RCC 7860 (cell line): ENCODE measurements at places on chromosomes 16 and 17.

DNA sequence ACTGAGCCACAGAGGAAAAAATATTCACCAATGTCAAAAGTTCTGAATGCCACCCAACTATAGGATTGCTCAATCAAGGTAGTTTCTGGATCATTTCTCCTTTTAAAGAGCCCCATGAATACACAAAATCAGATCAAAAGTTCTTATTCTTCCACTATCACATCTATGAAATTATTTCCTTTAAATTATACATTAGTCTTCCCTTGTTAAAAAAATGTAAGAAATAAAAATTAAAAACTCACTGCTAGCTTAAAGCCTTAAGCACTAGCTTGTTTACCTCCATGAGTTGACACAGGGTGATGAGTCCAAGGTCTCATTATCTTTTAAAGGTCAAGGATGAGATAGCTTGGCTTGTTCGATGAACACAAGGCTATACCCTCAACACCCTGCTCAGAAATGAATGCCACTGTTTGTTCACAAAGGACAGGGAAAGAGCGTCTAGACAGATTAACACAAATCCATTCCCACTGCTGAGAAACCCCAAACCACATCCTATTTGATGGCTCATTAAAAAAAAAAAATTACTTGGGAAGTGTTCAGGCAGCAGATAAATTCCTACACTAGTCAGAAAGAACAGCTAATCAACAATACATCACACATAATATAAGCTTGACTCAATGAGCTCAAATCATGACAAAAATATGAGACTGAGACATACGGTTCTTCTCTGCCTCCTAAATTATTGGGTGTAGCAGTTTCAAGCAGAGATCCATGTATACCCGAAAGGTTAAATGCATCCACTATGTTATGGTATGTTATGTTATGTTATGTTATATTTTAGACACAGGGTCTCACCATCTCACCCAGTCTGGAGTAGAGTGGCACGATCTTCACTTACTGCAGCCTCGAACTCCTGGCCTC lies 118.9 kb downstream of the PARN start:
- DNase-seq, result peak; percentile 90

- DNase-seq, result no peak
Observed at GRCh38 chr16:82504836-82505235, 121.9 kb upstream of the CDH13 start.

- no peak for DNase-seq
Observed at GRCh38 chr16:3076577-3076976, 11.1 kb downstream of the IL32 start.

DNA sequence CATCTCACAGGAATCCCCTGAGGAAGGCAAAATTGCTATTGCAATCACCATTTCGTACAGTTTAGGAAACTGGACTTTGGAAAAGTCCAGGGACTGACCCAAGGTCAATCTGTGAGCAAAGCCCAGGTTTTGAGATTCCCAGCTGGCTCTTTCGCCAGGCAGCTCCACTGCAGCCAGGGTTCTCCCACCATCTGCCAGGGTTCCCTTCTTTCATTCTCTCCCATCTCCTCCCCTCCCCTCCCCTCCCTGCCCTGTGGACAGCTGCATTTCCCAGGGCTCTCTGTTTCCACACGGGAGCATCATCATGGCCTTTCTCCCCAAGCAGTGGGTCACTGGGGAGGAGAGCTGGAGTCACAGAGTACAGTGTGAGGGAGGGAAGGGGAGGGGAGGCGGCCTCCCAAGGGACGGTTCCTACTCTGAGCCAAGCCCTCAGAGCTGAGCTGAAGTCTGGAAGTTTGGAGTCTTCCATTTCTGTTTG lies 11.9 kb upstream of the GSDMA start:
- no peak for DNase-seq

DNA sequence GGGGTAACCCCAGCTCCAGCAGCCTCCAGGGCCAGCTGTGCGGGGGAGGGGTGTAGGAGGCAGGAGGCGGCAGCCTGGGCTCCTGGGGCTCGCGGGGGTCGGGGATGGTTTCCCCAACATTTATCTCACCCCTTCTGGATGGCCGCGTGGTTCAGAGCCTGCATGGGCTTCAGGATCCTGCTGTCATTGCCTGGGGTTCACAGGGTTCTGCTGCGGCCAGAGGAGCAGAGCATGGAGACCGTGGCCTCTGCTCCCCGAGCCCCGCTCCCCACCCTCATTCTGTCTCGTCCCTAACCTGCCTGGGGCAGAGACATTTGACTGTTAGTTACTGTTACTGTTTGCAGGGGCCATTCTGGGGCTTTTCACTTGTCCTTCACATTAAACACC lies 4.9 kb downstream of the MYADML2 start:
- no peak for DNase-seq

DNA sequence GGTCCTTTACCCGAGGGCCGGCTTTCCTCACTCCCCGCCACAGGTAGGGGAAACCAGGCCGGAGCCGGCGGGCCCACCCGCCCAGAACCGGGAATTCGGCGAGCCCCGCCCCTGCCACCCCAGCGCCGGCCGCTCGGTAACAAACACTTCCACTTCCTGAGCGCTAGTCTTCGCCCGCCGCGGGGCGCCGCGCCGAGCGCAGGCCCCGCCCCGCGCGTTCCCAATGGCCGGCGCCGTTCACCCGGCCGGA lies 224 bp upstream of the NHERF1 start:
- no peak for DNase-seq

DNA sequence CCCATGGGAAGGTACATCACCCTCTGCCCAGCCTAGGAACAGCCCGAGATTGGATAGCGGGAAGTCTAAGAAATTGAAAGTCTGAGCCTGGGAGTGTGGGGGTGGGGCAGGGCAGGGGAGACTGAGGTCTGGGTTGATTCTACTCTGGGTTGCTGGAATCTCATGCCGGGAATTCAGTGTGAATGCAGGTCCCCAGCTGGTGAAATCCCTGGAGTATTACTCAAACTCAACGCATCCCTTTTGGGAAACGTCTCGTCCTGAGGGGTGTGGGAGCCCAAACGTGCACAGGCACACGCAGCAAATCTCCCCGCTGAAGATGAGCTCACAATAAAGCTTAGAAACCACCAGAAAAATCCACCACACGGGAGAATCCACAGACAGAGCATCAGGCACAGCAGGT lies 55.4 kb downstream of the SOCS1 start:
- no peak for DNase-seq

DNA sequence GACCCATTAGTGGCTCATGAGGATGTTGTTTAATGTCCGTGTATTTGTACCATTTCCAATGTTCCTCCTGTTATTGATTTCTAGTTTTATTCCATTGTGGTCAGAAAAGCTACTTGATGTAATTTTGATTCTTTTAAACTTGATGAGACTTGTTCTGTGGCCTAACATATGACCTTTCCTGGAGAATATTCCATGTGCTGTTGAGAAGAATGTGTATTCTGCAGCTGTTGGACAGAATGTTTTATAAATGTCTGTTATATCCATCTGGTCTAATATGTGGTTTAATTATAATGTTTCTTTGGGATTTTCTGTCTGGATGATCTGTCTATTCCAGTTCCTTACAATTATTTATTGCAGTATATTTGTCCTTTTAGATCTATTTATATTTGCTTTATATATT lies 2.9 kb upstream of the ABCA10 start:
- DNase-seq, result no peak

DNA sequence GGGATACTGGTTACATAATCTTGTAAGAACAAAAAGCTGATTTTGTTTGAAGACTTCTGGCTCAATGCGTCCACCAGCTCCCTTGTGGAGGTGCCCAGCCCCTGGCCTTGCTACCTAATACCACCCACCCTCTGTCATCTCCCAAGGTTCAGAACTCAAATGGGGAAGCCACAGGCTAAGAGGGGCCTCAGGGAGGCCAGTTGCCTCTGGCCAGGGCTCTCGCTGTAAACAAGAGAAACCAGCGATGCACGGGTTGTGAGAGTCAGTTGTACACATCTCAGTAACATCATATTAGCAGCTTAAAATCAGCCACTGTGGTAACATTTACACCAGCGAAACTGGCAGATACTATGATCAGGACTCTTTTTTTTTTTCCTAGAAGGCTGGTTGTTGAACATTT lies 6.0 kb downstream of the TEKT5 start:
- DNase-seq, result no peak

DNA sequence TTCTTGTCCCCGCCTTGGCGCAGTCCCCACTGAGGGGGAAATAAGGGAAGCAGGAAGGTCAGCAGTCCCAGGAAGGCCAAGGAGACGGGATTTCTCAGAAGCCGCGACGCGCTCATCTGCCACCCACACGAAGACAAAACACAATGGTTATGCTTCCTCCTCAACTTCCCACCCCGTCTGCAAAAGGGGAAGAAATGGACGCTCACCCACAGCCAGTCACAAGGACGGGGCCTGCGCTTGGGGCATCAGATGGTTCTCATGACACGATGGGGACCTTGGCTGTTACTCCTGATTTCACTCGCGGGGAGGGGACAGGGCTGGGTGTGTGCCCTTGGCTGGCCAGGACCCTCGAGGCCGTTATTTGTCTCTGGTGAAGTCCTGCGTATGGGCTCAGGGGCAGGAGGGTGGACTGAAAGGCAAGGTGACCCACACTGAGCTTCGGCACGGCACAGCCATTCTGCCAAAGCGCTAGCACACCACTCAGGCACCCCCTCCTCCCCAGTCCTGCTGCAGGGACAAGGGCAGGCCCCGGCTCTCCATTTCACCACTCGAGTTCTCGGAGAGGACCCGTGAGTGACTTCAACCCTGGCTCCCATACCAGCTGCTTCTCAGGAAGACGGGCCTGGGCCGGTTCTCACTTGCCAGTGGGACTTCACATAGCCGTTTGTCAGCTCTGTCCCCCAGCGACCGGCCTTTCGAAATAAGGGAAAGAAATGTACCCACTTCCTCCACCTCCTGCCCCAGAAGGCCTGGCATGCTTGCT lies 84.5 kb downstream of the ABR start:
- no peak for DNase-seq

DNA sequence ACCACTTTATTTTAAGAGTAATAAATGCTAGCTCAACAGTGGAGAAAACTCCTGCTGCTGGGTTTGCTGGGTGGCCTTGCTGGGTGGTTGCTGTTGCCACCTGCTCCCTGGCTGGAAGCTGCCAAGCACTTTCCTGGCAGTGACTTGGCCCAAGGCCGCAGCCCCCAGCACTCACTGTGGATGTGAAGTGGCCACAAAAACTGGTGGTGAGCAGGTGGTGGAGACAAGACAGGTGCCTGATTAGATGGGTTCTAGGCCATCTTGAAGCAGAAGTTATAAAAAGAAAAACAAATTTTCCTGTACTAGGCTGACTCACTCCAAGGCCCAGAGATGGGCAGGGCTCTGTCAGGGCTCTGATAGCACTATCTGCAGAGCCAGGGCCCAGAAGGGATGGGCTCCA lies 224.7 kb upstream of the NLRP1 start:
- no peak for DNase-seq

GRCh38 chr16:87550495-87550961 lies 51.8 kb upstream of the JPH3 start:
- no peak for DNase-seq

GRCh38 chr16:52434224-52434623 lies 112.7 kb downstream of the TOX3 start:
- no peak for DNase-seq

GRCh38 chr17:3547628-3548027 lies 10.0 kb downstream of the TRPV3 start:
- DNase-seq, result no peak

DNA sequence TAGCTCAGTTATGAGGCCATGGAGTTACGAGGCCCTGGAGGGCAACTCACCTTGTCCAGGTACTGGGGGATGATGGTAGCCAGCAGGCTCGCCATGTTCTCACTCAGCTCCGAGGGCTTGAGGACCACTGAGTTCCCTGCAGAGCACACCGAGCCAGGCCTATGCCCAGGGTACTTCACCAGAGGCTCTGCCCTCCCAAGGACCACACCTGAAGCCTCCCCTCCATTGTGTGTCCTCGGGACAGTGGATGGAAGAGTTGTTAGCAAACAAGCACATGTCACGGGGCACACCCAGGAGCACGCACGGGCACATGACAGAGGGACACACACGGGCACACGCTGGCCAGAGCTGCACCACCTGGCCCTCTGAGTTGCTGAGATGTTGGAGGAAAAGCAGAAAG lies 5.6 kb downstream of the ALDH3A1 start:
- DNase-seq, result no peak

GRCh38 chr17:73513426-73513825 lies 130.8 kb downstream of the SDK2 start:
- no peak for DNase-seq

DNA sequence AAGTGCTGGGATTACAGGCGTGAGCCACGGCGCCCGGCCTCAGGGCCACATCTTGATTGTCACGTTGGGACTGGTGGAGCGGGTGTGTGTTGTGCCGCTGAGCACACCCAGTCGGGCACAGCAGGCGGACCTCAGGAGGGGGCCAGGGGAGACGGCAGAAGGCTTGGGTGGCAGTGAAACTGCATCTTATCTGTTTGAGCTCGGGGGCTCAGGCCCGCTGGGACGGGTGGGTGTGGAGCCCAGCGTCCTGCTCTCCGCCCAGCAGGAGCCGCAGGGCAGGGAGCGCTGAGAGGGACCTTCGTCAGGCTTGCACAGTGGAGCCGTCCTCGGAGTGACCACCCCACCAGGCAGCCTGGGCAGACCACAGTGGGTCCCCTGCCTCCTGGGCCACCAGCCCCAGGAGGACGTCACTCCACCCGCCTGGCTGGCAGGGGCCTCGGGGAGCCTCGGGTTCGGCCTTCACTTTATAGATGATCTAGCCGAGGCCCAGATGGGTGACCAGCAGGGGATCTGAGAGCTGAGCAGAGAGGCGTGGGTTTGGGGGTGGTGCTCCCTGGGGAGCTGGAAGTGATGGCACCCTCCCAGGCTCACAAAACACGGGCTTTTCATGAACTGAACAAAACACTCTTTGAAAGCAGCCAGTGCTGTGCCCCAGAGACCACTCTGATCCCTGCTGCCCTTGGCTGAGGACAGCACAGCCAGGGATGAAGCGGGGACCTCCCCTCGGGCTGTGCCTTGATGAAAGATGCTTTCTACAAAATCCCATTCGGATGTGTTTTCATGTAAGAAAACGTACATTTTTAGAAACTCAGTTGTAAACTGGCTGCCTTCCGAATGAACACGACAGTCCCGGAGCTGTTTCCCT lies 181.1 kb downstream of the SEC14L1 start:
- DNase-seq, result no peak

- no peak for DNase-seq
Observed at GRCh38 chr16:72166151-72166550, 5.8 kb downstream of the PMFBP1 start.

GRCh38 chr16:1689853-1690252 lies 11.8 kb downstream of the JPT2 start:
- no peak for DNase-seq
